Mesenteric fat pad (tissue), 1 donor: ENCODE measurements at places on chromosomes 6 and 20. TPM values are rescaled to one million over a fixed set of nuclear protein-coding genes. Genes with fewer than 3 reads are reported as not detected.
A peak's percentile ranks its signal among the peaks of the same experiment; 100 is the strongest.

- DNase-seq: no peak
These were observed 82.2 kb upstream of the SLC22A16 start for GRCh38 chr6:110558575-110558974.

- no peak for DNase-seq
These were observed 114.9 kb downstream of the AKAP7 start for GRCh38 chr6:131250122-131250521.

DNA sequence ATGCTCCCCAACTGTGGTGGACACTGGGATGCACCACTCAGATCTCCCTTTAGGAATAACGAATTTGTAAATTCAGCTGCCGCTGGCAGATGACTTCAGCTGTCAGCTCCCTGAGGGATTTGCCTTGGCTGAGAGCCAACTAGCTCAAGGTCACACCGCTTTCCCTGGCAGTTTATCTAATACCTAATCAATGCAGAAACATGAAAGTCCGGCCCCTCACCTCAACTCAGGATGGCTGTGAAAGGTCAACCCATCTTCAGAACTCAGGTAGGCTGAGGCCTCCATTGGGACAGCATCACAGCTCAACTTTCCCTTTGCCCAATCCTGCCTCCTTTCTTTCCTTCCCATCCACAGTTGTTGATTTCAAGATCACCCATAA, 22.8 kb upstream of the SCGN start:
- no peak for DNase-seq

- no peak for DNase-seq
These were observed 31.8 kb upstream of the APCDD1L start for GRCh38 chr20:58546756-58547622.

GRCh38 chr6:55659304-55659703, 80.3 kb upstream of the HMGCLL1 start:
- no peak for DNase-seq

DNA sequence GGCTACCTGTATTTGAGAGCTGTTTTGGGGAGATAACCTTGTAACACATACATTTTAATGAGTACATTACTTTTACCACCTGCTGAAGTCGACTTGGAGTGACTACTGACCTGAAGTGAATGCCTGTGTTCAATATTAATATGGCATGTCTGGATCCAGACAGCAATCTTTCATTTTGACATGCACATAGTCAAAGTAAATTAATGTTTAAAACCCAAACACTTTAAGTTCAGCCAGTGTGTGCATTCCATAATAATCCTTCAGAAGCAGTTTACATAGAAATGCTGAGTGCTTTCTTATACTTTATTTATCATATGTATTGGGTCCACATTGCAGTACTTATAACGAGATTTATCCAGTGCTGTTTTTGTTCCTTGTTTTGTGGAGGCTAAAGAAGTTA, 38.0 kb downstream of the CDKAL1 start:
- no peak for DNase-seq

- no peak for DNase-seq
These were observed 9.8 kb downstream of the MMUT start for GRCh38 chr6:49453221-49453620.

GRCh38 chr20:47318586-47319516, 37.6 kb downstream of the ZMYND8 start:
- peak; percentile 91 for DNase-seq

NKAIN4 gene
- total RNA-seq: not detected

CST5 gene
- not detected for total RNA-seq

TBX18 gene
- 13.8 TPM for total RNA-seq
